Gastrocnemius medialis (tissue), 4 donors: ENCODE measurements at places on chromosomes 3 and 15. TPM values are rescaled to one million over a fixed set of nuclear protein-coding genes. Genes with fewer than 3 reads are reported as not detected.

The TMEM212 gene
- not detected for total RNA-seq

DNA sequence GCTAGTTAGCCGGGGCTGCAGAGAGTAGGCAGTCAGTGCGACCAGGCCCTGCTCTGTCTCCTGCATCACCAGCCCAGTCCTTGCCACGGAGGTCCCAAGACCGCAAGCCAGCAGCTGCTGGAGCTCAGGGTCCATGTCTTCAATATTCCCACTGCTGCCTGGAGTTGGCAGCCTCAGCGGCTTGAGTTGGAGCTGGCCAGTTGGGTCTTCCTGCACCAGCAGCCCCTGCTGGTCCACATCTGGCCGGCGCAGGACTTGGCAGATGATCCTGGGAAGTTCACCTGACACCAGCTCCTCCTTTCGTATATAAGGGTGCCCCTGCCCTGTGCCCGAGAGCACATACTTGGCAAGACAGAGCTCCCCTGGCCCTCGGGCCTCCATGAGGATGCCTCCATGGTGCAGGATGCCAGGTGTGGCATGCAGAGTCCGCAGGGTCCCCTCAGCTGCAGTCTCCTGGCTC is 5.7 kb downstream of the XIRP1 start:
- H3K27me3 ChIP-seq, result no peaks in the 10 kb centered on the region
- no peak for DNase-seq
- H3K4me1 ChIP-seq, result peaks cover 77% of the 10 kb centered on the region
- no peak overlapping the region for H3K4me3 ChIP-seq

The BTLA gene
- total RNA-seq, result not detected

DNA sequence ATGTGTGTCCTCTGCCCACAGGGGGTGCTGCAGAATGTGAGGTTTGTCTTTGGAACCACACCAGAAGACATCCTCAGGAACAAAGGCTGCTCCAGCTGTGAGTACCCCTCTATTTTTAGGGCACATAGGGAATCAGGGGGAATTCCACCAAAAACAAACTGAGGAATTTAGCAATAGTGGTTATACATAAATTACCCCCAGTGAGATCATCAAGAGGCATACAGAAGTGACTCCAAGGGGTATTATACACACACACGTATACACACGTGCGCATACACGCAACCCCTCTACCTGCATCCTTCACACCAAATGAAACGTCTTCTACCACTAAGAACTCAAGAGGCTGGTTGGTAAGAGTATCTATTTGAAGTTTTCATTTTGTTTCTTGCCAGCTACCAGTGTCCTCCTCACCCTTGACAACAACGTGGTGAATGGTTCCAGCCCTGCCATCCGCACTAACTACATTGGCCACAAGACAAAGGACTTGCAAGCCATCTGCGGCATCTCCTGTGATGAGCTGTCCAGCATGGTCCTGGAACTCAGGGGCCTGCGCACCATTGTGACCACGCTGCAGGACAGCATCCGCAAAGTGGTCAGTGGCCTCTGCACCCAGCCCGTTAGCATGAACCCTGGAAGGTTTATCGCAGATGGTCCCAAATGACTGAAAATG is 2.9 kb downstream of the THBS1 start:
- H3K27ac ChIP-seq, result no peak overlapping the region
- H3K27me3 ChIP-seq, result peaks cover 4% of the 10 kb centered on the region
- DNase-seq, result no peak

The TGM5 gene
- not detected for total RNA-seq
